ENCODE measurements at places on chromosomes 1 and 21. TPM values are rescaled to one million over a fixed set of nuclear protein-coding genes. Genes with fewer than 3 reads are reported as not detected.

Gene TMEM51
- total RNA-seq, result 12.4 TPM

Gene ZNF695
- 3.0 TPM for total RNA-seq

Gene CCDC190
- total RNA-seq, result 1.9 TPM

Gene GBP3
- total RNA-seq, result 14.0 TPM

Gene HRNR
- not detected for total RNA-seq

Gene KCNJ6
- total RNA-seq, result not detected

Gene RIIAD1
- not detected for total RNA-seq

Data from vein endothelial cell (primary cell).